Omental fat pad (tissue), 4 donors: ENCODE measurements at places on chromosomes 3 and 15. TPM values are rescaled to one million over a fixed set of nuclear protein-coding genes. Genes with fewer than 3 reads are reported as not detected.

Gene SLC24A1
- total RNA-seq: 5.8 TPM

Gene FBXW12
- total RNA-seq: not detected

Gene ITPR1
- 38.3 TPM for total RNA-seq

Gene LRRC57
- 25.5 TPM for total RNA-seq

Gene FLNB
- 181 TPM for total RNA-seq

Gene GHSR
- not detected for total RNA-seq

Gene ZNF662
- total RNA-seq: 4.8 TPM

Gene GNAT1
- not detected for total RNA-seq

Gene TRH
- 0.65 TPM for total RNA-seq

Gene CFAP91
- total RNA-seq: 4.6 TPM

Gene LRRC58
- total RNA-seq: 35.5 TPM

Gene IL16
- total RNA-seq: 45.8 TPM

Gene FES
- 93.1 TPM for total RNA-seq

Gene GPR156
- total RNA-seq: 0.75 TPM

Gene NME9
- not detected for total RNA-seq

Gene GLCE
- 17.7 TPM for total RNA-seq

Gene FBLN2
- 156 TPM for total RNA-seq

Gene EBLN2
- 9.0 TPM for total RNA-seq

Gene TMEM266
- total RNA-seq: not detected

Gene NRG4
- total RNA-seq: 7.5 TPM

Gene GOLGA6B
- total RNA-seq: not detected

Gene SLC6A11
- total RNA-seq: not detected

Gene ACTC1
- total RNA-seq: 0.38 TPM

Gene RAD51
- total RNA-seq: 0.84 TPM

Gene COL6A5
- 0.09 TPM for total RNA-seq

Gene EEFSEC
- 23.0 TPM for total RNA-seq

Gene PIGX
- total RNA-seq: 17.1 TPM

Gene DUSP7
- total RNA-seq: 22.2 TPM

Gene GASK1A
- 14.6 TPM for total RNA-seq

Gene RARRES1
- 16.1 TPM for total RNA-seq

Gene PIF1
- not detected for total RNA-seq

Gene NAALADL2
- total RNA-seq: 6.5 TPM

Gene P2RY13
- 10.7 TPM for total RNA-seq

Gene SLC6A6
- total RNA-seq: 68.8 TPM

Gene SCG5
- total RNA-seq: 2.1 TPM

Gene CLDN11
- 52.1 TPM for total RNA-seq

Gene GRK7
- total RNA-seq: not detected

Gene SUCLG2
- total RNA-seq: 52.2 TPM

Gene DUOXA2
- total RNA-seq: not detected

Gene RETNLB
- not detected for total RNA-seq

Gene LTF
- 3.0 TPM for total RNA-seq

Gene SRGAP3
- total RNA-seq: 4.0 TPM

Gene CPNE9
- not detected for total RNA-seq

Gene PRICKLE2
- 56.1 TPM for total RNA-seq

Gene CLK3
- total RNA-seq: 83.8 TPM

Gene WHAMM
- 9.7 TPM for total RNA-seq

Gene TOMM70
- 53.1 TPM for total RNA-seq

Gene DET1
- 5.9 TPM for total RNA-seq

Gene SLC38A3
- 1.5 TPM for total RNA-seq

Gene RAB6B
- 1.7 TPM for total RNA-seq

Gene SCN11A
- total RNA-seq: 0.56 TPM

Gene CLDN18
- not detected for total RNA-seq
